ENCODE measurements at places on chromosomes 16 and 17.

DNA sequence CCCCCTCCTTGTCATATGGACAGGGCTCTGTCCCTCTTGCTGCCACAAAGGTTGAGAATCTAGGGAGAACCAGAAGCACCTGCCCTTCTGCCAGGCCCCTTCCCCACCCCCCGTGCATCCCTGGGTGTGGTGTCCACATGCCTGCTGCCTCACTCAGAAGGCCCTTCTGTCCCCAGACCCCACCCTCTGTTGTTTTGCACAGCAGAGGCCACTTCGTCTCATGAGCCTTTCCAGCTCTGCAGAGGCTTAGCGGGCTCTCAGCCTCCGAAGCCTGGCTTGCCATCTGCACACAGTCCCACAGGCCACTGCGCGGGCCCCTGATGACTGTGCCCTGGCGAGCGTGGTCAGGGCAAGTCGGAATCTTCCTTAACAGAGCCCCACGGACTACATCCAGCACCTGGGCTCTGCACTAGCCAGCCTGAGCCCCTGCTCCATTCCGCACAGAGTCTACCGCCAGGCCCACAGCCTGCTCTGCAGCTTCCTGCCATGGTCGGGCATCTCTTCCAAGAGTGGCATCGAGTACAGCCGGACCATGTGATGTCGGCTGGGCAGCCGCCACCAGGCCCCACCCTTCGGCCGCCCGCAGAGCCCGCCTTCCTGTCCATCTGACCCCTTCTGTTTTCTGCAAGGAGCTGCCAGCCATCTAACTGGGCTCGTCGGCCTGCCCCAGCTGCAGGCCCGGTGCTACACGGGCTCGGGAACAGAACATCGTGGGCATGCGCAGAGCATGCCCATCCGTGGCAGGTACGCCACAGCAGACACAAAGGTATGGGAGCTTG lies 10.8 kb downstream of the C16orf90 start:
- DNase-seq: peak; percentile 64

DNA sequence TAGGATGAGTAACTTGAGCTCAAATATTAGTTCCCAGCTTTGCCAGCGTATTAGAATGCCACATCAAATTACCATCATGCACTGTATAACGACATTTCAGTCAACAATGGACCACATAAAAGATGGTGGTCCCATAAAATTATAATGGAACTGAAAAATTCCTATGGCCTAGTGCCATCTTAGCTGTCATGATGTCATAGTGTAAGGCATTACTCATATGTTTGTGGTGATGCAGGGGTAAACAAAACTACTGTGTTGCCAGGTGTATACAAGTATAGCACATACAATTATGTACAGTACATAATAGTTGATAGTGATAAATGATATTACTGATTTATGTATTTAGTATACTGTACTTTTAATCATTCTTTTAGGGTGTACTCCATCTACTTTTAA lies 54.4 kb upstream of the NETO2 start:
- no peak for DNase-seq

DNA sequence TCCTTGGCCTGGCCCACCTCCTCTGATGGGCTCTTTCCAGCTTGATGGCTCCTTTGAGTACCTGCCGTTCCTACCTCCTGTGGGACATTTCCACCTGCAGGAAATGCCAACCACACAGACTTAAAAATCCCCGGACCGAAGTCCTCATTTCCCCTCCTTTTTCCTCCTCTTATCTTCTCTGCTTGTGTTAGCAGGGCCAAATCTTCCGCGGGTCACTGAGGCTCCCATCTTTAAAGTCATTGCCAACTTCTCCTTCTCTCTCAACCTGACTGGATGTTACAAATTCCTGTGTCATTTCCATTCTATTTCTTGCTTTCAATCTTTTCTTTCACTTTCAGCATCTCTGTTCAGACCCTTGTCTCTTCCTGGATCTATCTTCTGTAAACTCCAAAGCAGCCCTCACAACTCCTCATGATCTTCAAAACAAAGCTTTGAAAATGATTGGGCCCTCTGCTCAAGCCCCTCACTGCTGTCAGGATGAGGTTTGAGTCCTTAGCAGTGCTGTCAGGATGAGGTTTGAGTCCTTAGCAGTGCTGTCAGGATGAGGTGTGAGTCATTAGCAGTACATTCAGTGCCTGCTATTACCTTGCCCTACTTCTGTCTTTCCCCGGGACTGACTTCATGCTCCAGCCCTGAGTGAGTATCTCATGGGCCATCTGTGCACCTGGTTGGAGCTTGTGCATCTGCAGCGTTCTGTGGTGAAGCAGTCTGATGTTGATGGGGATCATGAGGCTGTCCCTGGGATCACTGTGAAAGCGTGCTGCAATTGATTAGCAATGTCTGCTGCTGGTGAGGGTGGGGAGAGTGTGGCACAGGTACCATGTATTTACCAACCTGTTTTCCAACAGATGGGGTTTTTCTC lies 100.1 kb downstream of the IRF8 start:
- no peak for DNase-seq

GRCh38 chr17:73394512-73395450 lies 83.0 kb upstream of the CDC42EP4 start:
- DNase-seq: no peak
